Stimulated activated CD4-positive, alpha-beta T cell treated with anti-CD3 and anti-CD28 coated beads, Interleukin-4, amount 100 ng/mL, for 24 hours (primary cell): ENCODE measurements at places on chromosomes 12 and 14.

GRCh38 chr12:28065889-28066630 lies 93.5 kb upstream of the PTHLH start:
- no peak for DNase-seq

- no peak for DNase-seq
Measured at GRCh38 chr12:92624236-92624635, 78.6 kb upstream of the PLEKHG7 start.

- no peak for DNase-seq
Measured at GRCh38 chr12:113659416-113659815, 187.7 kb upstream of the LHX5 start.

- no peak for DNase-seq
Measured at GRCh38 chr14:32258336-32258993, 55.4 kb upstream of the RNU6-8 start.

GRCh38 chr14:74569387-74569786 lies 42.6 kb downstream of the LTBP2 start:
- DNase-seq, result no peak

- DNase-seq, result no peak
Measured at GRCh38 chr12:116539361-116539771, 19.8 kb upstream of the MAP1LC3B2 start.

DNA sequence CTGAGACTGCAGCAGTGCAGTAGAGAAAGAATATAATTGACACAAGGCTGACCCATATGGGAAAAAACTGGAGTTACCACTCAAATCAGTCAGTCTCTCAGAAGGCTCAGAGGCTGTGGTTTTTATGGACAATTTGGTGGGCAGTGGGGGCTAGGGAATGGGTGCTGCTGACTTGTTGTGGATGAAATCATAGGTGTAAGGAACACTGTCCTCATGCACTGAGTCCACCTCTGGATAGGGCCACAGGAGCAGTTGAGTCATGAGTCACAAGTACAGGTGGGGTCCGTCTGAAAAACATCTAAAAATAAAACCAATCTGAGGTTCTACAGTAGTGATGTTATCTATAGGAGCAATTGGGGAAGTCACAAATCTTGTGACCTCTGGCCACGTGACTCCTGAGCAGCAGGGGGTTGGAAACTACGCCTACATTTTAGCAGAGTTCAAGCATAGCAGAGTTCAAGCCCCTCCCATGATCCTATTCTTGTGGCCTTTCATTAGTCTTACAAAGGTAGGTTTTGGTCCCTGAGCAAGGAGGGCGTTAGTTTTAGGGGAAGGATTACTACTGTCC lies 18.1 kb upstream of the SGPP1 start:
- DNase-seq, result no peak

GRCh38 chr14:22497671-22498093 lies 91.3 kb downstream of the DAD1 start:
- no peak for DNase-seq

DNA sequence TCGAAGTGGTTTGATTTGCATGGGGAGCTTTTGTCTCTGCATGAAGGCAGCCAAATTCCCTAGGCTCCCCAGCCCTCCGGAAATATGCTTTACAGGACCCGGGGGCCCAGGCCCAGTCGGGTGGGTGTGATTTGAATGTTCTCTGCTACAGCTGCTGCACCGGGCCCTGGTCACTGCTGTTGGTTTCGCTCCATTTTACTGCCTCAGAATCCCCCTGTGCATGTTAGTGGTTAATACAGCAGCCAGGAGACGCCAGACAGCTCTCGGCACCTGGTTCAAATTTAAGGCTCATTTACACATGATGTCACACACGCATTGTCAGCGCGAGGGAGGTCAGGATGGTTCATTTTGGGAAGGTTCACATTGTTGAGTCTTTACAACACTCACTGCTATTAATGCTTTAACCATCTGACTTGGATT lies 99.6 kb downstream of the SLC38A6 start:
- DNase-seq, result no peak

GRCh38 chr14:52352061-52352491 lies 38.0 kb downstream of the PTGER2 start:
- peak; percentile 45 for DNase-seq

DNA sequence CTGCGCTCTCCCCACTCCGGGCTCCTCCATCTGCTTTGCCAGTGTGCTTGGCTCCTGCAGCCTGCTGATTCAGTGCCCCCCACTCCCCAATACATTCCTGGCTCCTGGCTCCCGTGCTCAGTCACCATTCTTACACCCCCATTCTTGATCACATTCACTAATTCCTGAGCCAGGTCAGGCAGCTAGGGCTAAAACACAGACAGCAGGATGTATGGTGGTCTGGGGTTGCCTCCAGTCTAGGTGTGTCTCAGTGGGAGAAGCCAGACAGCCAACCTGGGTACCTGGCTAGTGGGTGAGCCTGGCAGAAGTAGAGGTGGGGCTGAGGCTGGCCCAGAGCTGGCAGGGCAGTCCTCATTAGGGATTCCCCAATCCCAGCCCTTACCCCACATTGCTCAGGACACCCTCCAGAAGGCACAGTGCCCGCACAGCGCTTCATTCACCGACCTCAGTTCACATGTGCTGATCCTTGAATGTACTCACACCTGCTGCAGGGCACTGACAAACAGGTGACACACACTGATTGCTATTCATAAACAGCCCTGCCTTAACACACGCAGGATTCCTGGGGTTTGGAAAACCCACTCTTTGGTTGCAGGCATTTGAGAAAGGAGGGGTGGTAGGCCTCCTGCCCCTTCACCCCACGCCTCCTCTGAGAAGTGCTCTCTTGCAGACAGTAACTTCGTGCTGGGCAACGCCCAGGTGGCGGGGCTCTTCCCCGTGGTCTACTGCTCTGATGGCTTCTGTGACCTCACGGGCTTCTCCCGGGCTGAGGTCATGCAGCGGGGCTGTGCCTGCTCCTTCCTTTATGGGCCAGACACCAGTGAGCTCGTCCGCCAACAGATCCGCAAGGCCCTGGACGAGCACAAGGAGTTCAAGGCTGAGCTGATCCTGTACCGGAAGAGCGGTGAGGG lies 1.7 kb downstream of the KCNH3 start:
- DNase-seq, result no peak

- peak; percentile 84 for DNase-seq
Measured at GRCh38 chr12:25386831-25387731, 136.4 kb upstream of the KRAS start.

GRCh38 chr12:122688291-122688690 lies 14.9 kb downstream of the HCAR2 start:
- DNase-seq, result no peak

DNA sequence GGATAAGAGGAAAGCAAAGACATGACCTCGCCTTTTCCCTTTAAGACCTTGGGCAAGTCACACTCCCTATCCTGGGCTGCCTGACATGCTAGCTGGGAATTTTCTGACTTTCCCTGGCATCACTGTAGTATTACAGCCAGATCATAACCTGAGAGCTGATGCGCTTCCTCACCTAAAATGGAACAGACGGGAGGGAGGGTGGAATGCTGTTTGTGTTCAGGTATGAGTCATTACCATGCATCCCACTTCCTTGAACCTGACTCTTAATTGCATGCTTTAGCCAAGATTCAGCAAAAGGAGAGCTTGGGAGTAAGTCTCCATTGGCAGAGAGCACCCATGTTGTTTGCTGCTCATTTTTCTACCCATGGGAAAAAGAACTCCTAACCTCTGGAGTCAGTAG lies 156.5 kb downstream of the KCNK10 start:
- no peak for DNase-seq

DNA sequence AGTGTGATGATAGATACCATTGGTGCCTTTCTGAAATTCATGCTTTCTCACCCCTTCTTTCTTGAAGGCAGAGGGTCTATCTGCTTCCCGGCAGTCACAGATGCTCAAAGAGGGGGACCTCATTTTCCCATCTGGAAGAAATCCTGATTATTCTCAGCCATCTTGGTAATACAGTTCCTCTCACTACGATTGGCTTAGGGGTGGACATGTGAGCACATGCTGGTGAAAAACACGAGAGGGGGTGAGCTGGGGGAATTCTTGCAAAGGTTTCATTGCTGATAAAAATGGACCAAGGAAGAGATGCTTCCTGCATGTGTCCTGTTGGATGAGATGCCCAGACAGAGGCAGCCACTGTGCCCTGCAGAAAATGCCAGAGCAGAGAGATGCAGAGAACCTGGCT lies 13.8 kb upstream of the SCARB1 start:
- no peak for DNase-seq

DNA sequence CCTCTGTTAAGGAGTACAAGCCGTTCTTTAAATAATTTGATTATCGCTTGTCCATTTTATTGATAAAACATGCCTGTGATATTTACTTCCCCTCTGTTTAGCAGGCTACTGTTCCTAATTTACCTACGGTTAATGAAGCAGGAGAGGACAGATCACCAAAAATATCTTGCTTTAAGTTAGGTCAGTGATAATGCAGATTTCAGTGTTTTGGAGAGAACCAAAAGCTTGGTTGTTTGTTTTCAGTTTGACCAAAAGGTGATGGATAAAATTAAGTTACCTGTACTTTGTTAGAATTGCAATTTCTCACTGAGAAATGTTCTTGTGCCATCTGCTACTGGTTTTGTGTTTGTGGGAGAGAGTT lies 958 bp downstream of the SPATS2 start:
- no peak for DNase-seq

DNA sequence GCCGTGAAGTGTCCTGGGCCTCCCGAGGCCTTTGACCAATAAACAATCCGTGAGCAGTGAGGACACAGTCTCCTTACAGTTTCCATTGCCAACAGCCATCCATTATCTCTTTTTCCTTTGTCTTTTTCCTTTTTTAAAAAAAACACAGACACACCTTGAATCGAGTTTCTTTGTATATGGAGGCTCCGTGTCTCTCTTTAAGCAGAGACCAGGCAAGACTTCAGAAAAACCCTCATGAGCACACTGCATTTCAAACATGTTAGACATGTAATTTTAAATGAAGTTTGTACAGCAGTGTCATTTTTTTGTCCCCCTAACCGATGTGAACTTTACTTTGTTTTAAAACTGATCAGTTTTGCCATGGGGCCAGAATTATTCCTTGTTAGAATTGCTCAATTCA lies 111.1 kb downstream of the SPTSSA start:
- no peak for DNase-seq

GRCh38 chr14:79418649-79419415 lies 792.5 kb downstream of the DIO2 start:
- no peak for DNase-seq

DNA sequence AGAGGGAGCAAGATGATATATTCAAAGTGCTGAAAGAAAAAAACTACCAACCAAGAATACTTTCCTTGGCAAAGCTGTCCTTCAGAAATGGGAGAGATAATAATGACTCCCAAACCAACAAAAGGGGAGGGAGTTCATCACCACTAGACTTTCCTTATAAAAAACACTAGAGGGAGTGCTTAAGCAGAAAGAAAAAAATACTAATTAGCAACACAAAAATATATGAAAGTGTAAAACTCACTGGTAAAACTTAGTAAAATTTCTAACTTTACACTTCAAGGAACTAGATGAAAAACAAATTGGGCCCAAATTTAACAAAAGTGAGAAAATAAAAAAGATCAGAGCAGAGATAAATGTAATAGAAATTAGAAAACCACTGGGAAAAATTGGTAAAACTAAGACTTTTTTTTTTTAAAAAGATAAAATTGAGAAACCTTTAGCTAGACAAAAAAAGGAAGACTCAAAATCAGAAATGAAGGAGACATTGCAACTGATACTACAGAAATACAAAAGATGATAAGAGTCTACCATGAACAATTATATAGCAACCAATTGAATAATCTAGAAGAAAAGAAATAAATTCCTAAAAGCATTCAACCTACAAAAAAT lies 60.4 kb upstream of the FAR2 start:
- DNase-seq, result no peak

GRCh38 chr14:30573226-30573814 lies 14.4 kb downstream of the G2E3 start:
- DNase-seq, result no peak

DNA sequence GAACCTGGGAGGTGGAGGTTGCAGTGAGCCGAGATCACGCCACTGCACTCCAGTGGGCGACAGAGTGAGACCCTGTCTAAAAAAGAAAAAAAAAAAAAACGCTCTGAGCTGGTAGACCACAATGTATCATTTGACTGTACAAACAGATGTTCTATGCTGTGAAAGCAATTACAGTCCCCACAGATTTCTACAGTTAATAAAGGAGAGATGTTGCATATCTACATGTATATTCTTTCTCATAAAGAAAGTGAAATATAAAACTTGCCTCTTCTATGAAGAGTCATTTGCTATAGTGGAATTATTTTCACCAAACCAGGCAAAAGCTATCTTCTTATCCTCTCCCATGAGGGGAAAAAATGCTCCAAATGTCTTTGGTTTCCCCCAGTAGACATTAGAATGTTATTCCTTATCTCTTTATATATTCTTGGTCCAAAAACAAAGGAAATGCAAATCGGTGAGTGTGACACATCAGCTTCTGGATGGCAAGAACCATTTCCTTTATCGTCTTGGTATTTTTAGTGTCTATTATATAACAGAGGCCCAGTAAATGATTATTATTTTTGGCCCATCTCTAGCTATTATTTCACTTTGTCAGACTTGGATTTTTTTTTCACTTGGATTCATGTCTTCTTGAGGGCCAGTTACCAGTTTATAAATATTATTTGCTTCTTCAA lies 230.4 kb downstream of the SSPN start:
- DNase-seq, result no peak

GRCh38 chr12:39364196-39364595 lies 78.7 kb downstream of the KIF21A start:
- no peak for DNase-seq

DNA sequence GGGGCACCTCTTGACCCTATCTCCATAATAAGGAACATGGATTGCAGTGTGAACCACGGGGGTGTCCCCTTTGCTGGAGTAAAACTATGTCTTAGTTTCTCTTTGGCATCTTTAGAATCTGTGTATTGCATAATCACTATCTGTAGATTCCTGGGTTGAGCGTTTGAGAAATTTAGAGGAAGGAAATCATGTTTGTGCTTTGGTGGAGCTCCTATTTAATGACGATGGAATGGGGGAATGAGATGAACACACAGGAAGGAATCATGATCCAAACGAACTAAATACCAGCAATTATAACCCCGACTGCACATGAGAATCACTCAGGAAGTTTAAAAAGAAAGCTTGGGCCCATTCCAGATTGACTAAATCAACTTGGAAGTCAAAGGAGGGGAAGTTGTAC lies 1.3 kb upstream of the MYG1 start:
- DNase-seq, result no peak

DNA sequence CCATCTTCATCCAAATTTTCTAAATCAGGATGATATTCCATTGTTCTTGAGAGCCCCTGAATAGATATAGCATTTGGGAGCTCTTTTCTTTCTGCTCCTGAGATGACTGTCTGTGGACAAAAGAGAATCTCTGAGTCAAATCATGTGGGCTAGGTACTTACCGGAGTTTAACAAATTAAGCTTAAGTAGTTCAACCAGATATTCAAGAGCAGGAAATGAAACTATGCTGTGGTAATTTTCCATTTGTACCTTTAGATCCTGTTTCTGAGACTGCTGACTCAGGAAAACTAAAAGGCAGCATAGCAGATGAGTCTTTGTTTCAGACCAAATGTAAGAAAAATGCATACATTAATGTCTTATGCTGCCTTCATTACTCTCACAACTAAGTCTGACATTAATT lies at the start of gene CLEC7A:
TSS of gene CLEC7A (minus strand) at position 158 of the 400 bp plus-strand sequence. CDS start at position 41, 117 bp downstream.
- no peak for DNase-seq

GRCh38 chr12:120822832-120823503 lies 81.2 kb downstream of the SPPL3 start:
- DNase-seq, result no peak
